ENCODE measurements at places on chromosomes 11 and 22.
A peak's percentile ranks its signal among the peaks of the same experiment; 100 is the strongest.

DNA sequence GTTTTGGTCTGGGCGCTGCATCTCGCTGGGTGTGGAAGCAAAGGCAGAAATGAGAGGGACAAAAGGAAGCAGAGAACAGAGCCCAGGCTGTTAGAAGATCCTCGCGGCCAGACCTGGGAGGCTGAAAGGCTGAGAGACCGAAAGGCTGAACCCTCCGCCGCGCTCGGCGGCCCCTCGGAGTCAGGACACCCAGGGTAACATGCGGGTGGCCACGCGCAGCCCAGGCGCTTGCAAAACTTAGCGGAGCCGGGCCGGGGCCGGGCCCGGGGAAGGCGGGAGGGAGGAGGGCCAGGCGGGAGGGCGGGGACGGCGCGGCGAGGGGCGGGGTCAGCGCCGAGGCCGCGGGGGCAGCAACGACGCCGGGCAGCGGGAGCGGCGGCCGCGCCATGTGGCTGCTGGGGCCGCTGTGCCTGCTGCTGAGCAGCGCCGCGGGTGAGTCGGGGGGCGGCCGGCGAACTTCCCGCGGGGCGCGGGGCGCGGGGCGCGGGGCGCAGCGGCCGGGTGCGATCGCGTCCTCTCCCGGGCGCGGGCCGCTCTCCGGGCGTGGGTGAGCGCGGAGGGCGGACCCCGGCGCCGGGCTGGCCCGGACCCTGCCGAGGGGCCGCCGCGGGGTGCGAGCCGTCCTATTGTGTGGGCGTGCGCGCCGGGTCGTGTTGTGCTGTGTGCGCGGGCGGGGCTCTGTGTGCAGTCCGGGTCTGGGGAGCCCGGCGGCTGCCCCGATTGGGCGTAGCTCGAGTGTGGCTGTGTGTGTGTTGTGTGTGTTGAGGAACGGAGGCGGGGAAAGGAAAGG is at the start of gene LDLRAD3:
TSS of gene LDLRAD3 (plus strand) at position 350 of the 790 bp plus-strand sequence. CDS start at position 387, 37 bp downstream.
- peak; percentile 11 for DNase-seq

DNA sequence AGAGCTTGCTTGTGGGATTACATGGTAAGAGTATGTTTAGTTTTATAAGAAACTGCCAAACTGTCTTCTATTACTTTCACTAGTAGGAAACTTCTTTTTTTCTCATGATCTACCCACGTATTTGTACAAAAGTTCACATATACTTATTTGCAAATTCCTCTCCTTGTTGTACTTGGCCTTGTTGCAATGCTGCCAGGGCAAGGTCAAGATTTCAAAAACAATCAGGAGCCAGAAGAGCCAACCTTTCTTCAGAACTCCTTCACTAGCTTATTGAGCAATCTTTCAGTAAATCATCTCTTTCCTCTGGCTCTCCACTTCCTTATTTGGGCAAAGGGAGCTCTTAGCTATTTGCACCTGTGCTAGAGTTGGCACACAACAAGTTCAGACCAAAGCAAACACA is 9.7 kb downstream of the SRSF8 start:
- DNase-seq, result no peak

- DNase-seq, result no peak
These were observed 3.0 kb downstream of the HPS4 start for GRCh38 chr22:26480611-26480932.

GRCh38 chr22:43560651-43561050 is 148.8 kb downstream of the MPPED1 start:
- no peak for DNase-seq

DNA sequence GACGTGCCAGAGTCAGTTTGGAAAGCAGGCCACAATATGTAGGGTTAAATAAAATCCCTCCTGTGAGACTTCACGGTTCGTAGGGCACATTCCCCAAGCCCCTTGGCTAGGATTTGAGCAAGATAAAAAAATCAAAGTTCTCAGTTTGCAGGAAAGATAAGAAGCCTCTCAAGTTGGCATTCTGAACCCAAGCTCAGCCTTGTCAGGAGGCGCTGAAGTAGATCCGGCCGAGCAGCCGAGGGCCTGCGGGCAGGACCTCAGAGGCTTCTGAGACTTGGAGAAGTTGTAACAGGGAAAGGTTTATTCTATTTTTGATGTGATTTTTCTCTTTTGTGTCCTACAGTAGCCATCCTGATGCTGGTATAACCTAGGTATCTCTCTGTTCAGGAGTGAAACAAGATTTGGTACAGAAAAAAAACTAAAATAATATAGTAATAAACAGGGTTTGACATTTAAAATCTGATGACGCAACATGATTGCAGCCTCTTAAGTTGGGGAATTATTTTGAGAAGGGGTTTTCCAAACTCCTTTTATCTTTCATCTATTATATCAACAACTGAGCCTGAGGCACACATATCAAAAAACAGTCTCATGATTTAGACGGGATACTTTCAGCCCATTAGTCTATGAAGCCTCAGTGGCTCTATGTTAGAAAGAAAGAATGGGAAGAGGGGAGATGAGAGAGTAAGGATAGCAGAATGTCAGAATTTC is 10.1 kb downstream of the PATE2 start:
- no peak for DNase-seq

DNA sequence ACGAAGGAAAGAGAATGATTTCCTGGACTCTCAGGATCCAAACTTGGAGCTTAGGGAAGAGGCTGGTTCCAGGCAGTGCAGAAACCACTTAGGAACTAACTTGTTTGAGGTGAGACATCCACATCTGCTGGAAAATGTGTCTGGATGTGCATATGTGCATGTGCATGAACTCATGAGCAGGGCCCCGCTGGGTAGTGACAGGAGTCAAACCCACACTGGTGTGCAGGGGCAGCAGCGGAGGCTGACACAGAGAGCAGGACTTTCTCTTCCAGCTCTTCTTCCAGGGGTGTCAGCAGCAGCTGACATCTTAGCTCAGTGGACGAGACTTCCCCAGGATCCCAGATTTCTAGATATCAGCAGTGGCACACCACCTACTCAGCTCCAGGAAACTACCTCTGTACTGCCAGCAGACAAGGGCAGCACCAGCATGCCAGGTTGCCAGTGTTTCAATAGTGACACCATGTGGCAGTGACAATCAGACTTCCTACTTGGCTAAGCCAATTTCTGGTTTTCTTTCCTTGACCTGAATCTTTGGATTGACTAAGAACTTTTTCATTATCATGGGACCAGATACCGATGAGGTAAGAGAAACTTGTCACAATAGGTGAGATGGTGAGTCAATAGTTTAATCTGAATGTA is 227.5 kb upstream of the ZC3H12C start:
- no peak for DNase-seq

DNA sequence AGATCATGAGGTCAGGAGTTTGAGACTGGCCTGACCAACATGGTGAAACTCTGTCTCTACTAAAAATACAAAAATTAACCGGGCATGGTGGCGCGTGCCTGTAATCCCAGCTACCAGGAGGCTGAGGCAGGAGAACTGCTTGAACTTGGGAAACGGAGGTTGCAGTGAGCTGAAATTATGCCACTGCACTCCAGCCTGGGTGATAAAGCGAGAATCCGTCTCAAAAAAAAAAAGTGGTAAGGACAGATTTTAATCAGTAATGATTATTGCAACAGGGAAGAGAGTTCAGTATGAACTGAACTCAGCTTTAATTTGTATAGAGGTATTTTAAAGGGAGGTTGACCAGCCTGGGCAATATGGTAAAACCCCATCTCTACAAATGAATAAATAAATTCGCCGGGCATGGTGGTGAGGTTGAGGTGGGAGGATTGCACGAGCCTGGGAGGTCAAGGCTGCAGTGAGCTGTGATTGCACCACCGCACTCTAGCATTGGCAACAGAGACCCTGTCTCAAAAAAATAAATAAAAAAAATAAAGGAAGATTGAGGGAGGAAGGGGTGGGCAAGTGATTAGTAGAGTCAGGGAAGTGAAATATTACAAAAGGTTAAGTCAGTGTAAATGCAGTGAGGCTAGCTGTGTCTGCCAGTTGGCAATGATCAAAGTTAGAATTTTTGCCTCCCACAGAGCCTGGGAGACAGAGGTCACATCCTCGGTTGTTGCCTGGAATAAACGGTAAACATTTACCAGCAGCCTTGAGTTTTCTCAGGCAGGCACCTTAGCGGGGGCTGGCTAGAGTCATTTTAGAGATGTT is 2.6 kb upstream of the MCM5 start:
- no peak for DNase-seq

DNA sequence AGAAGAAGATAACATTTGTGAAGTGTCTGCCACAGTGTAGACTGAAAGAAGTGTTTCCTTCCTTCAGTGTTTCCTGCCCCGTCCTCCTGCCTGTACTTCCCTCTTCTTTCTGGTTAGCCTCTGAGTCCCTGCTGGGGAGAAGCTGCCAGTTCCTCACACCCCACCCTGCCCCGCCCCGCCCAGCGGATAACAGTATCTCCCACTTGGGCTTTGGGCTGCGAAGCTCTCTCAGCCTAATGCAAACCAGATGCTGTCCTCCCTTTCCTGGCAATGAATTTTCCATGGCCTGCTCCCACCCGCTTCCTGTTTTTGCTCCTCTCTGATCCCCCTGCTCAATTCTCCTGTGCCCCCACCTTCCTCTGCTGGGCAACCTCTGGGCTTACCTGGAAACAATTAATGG is 5.2 kb upstream of the RAB3IL1 start:
- no peak for DNase-seq

DNA sequence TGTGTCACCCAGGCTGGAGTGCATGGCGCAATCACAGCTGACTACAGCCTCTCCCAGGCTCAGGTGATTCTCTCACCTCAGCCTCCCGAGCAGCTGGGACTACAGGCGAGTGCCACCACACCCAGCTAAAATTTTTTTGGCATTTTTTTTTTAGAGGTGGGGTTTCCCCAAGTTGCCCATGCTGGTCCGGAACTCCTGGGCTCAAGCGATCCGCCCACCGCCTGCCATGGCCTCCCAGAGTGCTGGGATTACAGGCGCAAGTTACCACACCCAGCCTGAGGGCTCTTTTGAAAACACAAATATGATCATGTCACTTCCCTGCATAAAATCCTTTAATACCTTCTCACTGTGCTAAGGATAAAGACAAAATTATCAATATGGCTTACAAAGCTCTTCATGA is 88.1 kb downstream of the MAML2 start:
- no peak for DNase-seq

- DNase-seq, result no peak
These were observed 225.6 kb downstream of the BLID start for GRCh38 chr11:121890377-121890776.

- no peak for DNase-seq
These were observed 657.7 kb downstream of the OPCML start for GRCh38 chr11:132874638-132875037.

GRCh38 chr22:43266076-43266475 is 77.1 kb downstream of the SCUBE1 start:
- DNase-seq, result no peak

- DNase-seq, result no peak
These were observed 176.0 kb downstream of the EFCAB6 start for GRCh38 chr22:43636086-43636485.

- no peak for DNase-seq
These were observed 50.3 kb upstream of the THY1 start for GRCh38 chr11:119473226-119473625.

- no peak for DNase-seq
These were observed 112.5 kb upstream of the CD82 start for GRCh38 chr11:44452827-44453572.

GRCh38 chr11:81005595-81005994 is 1564.8 kb upstream of the TENM4 start:
- DNase-seq, result no peak

GRCh38 chr11:105786741-105787140 is 176.9 kb downstream of the GRIA4 start:
- no peak for DNase-seq

GRCh38 chr11:75387736-75388294 is 11.5 kb upstream of the RPS3 start:
- no peak for DNase-seq

- DNase-seq, result no peak
These were observed 8.3 kb downstream of the NDUFV1 start for GRCh38 chr11:67614730-67615714.

- no peak for DNase-seq
These were observed 371.5 kb downstream of the RAB38 start for GRCh38 chr11:87803748-87804147.

GRCh38 chr11:27972522-27973170 is 135.3 kb downstream of the KIF18A start:
- DNase-seq, result no peak

DNA sequence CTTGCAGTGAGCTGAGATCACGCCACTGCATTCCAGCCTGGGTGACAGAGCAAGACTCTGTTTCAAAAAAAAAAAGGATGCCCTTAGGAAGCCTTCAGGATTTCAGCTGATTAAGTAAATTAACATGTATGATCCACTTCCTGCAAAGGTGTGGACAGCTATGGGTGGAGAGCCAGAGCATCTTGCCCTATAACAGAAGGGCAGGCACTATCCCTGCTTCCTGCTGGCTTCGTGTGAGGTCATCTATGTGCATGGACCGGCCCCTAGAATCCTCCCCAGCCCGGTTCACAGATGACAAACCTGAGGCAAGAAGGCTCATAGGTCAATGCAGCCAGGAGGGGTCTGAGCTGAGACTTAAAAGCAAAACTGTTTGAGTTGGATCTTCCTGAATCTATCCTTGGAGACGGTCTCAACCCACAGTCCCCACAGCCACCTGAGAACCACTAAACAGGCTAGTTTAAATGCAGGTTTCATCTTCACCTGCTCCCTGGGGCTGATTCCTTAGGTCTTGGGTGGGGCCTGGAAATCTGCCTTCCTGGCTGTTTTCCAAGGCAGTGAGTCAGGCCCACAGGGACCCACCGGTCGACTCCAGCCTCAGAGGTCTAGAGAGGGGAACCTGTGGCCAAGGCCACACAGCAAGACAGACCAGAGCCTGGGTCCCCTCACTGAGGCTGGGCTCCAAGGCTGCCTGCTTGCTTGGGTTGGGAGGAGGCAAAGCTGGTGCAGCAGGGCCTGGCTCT is 55.2 kb upstream of the MPEG1 start:
- DNase-seq, result no peak

- DNase-seq, result no peak
These were observed 77.5 kb downstream of the CNTN5 start for GRCh38 chr11:99098258-99098657.

- no peak for DNase-seq
These were observed 89.1 kb upstream of the RTL6 start for GRCh38 chr22:44586999-44587736.

DNA sequence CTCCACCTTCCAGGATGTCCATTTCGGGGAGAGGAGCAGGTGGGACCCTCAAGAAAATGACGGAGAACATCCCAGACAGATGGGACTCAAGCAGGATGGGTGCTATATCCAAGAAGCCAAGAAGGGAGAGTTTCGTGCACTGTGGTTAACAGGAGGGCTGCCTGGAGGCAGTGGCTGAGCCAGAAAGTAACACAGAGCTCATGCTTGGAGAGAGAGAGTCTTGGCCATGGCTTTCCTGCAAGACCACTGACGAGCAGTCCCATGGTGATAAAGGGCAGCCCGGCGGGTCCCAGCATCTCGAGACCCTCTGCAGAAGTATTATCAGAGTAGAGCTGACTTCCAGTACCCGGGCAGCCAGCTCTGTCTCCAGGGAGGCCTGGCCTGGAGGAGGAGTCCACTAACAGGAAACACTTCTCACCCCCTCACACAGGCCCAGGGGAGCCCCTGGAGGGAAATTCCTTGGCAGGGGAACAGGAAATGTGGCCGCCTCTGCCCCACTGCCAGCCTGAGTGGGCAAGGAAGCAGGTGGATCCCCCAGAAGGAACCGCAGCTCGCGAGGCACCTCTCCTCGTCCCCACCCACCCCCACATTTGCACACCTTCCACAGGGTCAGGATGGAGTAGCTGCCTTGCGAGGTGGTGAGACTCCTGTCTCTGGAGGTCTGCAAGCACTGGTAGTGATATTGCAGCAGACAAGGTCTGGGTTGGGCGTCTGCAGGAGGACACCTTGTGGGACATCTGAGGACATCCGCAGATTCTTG is 32.2 kb downstream of the CYTH4 start:
- DNase-seq, result no peak

- no peak for DNase-seq
These were observed 15.4 kb downstream of the SCUBE2 start for GRCh38 chr11:9076046-9076445.

Measured in stimulated activated CD4-positive, alpha-beta T cell treated with anti-CD3 and anti-CD28 coated beads, Interleukin-1b, Interleukin-23, amount 100 ng/mL, for 1 hour (primary cell).